M059J (cell line): ENCODE measurements at places on chromosomes 3 and 15. TPM values are rescaled to one million over a fixed set of nuclear protein-coding genes. Genes with fewer than 3 reads are reported as not detected.

DNA sequence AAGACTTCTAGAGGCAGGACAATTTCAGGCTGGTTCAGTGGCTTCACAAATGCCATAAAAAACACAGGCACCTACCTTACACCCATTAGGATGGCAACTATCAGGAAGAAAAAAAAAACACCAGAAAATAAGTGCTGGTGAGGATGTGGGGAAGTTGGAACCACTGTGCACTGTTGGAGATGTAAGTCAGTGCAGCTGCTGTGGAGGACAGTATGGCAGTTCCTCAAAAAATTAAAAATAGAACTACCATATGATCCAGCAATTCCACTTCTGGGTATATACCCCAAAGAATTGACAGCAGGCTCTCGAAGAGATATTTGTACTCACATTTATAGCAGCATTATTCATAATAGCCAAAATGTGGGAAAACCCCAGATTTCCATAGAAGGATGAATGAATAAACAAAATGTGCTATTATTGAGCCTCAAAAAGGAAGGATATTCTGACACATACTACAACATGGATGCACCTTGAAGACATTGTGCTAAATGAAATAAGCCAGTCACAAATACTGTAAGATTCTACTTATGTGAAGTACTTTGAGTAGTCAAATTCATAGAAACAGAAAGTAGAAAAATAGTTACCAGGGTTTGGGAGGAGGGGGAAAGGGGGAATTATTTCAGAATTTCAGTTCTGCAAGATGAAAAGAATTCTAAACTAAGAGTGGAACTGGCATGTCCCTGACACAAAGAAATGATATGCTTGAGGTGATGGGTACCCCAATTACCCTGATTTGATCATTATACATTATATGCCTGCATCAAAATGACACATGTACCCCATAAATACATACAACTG is 40.9 kb downstream of the NR1D2 start:
- DNase-seq, result no peak

DNA sequence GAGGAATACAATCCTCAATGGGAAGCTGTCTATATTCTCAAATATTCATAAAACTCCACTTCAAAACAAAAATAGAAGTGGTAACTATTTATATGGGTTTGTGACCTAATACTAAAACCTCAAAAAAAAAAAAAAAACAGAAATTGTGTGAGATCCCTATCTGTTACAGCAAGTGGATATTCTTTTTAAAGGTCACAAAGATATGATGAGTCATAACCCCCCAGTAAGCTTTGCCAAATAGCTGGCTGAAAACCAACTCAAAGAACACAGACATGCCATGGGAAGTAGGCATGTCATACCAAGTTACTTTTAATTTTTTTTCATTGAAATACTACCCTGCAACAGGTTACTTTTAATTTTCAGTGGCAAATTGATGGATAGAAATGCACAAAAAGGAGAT is 62.5 kb downstream of the CBLB start:
- DNase-seq, result peak; percentile 96

DNA sequence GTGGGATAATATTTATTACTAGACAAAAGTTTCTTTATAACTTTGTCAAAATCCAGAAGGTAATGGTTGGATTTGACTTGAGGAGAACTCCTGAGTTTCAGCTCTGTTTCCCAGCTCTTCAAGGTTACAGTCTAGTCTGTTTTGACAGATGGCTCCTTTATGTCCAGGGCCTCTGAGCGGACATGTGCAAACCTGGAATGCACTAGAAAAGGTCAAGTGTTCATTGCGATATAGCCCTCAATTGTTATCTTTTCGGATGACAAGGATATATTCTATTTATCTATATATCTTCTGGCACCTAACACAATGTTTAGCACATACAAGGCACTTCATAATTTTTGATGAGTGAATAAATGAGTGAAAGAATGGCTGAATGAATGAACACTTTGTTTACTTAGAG is 513.2 kb upstream of the GOLIM4 start:
- no peak for DNase-seq

DNA sequence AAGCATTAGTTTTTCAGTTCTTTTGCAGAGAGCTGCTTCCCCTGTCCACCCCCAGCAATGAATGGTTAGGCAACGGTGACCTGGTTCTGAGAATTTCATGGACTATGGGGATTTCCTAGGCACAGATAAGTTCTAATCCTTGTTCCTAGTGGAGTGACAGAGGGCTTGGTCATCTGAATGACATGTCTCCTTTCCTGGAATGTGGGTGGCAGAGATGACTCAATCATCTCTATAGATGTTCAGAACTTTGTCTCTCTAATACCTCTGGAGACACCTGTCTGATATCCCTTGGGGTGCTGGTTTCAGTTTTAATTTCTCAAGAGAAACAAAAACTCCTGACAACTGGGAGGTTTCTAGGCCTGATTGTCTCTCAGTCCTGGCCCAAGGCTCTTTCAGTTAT is 10.4 kb downstream of the PLA2G4E start:
- DNase-seq, result peak; percentile 39

DNA sequence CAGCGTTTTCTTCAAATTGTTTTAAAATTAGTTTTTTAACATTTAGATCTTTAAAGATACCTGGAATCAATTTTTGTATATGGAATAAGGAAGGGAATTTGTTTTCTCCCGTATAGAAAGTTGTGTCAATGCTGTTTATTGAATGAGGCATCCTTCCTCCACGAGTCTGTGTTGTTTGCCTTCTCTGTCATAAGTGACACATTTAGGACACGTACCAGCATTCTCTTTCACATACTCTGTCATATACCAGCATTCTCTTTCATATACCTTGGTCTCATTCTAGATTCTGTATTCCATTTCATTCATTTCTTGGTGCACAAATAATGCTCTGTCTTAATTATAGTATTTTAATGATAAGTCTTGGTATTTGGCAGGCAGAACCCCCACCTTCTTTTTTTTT is 10.3 kb downstream of the ATP11B start:
- DNase-seq, result no peak

The LSAMP gene
- total RNA-seq, result 0.02 and 0.25 TPM in 2 replicates

DNA sequence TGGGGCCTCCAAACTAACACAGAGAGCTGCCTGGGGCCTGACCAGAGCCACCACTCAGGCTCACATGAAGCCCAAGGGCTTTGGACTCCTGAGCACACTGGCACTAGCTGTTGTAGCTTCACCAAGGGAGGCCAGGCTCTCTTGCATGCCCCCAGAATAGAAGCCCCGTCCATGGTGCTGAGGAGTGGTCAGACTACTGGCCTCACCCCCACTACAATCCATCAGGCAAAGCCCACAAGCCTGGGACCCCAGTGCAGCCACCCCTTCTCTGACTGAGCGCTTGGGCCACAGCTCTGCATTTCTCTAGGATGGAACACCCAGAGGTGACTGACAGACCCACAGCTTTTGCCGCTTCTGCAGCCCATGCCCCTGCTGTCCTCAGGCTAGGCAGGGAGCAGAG is 180.8 kb downstream of the PYDC2 start:
- DNase-seq, result no peak

DNA sequence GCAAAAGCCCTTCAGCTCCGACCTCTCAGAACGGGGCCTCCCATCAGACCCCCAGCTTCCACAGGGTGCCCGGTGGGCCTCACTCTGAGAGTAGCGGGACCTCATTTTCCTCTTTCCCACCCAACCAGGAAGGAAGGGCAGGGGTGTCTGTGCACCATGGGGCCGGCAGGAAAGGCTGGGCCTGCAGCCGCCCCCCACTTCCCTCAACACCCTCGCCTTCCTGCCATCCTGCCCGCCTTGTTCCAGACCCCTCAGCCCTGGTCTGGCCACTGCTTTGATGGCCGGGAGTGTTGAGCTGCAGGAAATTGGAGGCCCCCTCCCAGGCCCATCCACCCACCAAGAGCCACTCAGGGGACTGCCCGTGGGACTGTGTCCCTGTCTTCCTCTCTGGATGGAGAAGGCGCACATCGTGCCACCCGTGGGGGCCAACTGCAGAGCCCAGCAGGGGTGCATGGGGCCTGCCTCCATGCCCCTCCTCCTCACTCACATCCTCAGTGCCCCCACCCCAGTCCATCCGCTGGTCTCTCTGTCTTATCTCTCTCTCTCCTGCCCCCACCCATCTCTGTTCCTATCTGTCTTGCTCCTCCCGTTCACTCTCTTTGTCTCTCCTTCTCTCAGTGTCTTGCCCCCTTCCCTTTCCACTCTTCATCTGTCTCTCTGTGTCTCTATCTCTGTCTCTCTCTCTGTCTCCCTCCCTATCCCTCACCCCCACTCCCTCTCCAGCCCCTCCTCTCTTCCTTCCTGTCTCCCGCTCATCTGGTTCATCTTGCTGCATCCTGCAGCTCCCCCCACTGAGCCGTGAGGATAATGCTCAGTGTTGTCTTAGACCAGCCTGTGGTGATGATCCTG is 1.8 kb upstream of the PLXND1 start:
- peak; percentile 80 for DNase-seq
